ENCODE measurements at places on chromosomes 5 and 9.

DNA sequence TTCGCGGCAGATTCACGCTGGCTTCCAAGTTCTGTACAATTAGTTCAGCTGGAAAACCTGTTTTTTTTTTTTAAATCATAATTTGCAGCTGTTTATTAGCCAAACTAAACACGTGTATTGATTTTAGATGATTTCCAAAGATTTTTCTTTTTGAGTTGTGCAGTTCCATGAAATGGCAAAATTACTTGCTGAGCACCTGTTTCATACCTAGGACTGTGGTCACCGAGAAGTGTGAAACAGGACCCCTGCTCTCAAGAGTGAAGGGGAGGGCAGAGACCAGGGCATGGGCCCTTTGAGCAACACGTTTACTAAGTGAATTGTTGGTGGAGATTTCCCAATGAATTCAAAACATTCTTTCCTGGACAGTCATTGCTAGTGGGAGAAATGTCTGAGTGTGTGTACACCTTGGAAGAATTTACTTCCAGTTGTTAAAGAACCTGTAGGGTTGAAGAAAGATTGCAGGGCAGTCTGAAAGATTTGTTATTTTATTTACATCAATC is 688 bp downstream of the SNX24 start:
- no peak for DNase-seq

GRCh38 chr9:2158111-2158610 is 143.0 kb downstream of the SMARCA2 start:
- DNase-seq: peak; percentile 13

DNA sequence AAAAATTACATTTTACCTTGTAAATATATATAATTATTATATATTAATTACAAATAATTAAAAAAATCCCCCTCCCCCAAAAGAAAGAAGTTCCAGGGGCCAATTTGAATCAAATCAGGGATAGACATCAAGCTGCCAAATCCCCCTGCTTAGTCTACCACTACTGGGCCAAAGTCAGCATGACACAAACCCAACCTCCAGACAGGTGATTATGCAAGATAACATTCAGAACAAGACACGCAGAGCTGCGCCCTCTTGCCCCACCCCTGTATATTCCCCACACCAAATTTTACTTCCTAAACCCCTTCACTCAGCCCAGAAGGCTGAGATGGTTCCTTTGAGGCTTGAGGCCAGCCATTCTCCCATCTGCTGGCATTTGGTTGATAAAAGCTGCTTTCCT is 2059.1 kb upstream of the CDH6 start:
- no peak for DNase-seq

- DNase-seq: no peak
Observed at GRCh38 chr5:83498585-83498984, 27.0 kb downstream of the VCAN start.

DNA sequence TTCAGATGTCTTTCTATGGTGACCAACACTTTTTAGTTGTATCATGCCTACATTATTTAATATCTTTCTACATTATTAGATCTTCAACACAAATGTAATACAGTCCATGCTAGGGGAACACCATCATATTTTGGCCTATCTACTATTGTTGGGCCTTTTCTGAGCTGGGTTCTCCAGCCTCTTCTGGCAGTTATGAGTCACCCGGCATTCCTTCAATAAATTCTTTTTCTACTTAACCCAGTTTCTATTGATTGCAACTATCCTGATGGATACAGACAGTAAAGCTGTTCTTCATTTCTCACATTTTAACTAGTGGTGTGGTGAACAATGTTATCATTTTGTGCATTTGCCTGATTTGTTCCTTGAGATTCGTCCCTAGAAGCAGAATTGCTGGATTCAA is 529.3 kb downstream of the BNC2 start:
- DNase-seq: no peak

DNA sequence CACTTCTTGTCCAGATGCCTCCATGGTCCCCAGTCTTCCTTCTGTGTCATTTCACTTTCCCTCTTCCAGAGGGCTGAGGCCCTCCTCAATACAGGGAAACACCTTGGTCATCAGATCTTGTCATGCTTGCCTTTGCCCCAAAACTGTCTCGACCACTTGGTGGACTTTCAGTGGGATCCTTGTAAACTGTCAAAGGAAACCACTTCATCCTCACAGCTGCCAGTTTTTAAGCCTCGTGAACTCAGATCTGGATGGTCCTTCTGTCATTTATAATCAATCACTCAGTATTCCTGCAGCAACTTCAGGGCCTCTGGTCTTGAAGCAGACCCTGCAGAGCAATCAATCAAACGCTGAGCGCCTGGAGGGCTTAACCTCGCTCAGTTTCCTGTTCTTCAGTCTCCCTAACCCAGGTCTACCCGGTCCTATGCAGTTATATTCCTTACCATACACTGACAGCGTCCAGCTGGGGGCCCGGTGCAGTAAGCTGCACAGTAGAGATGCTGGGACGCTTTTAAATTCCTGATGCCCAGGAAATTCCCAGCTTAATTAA is 74.6 kb downstream of the GOLPH3 start:
- no peak for DNase-seq

DNA sequence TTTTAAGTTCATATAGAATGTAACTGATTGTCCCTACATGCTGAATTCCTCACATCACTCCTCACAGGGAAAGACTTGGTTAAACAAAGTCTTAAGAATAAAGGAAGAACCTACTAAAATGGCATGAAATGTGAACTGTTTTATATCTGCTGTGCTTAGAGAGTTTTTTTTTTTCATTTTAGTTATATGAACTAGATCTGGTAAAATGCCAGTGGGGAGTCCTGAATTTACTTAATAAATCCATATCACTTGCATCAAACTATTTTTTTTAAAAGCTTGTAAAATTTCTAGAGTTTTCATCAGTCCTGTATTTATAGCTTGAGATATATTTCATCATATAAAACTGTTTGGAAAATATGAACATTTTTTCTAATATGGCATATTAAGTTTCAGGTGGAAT is 1528.6 kb downstream of the EFNA5 start:
- DNase-seq: no peak

DNA sequence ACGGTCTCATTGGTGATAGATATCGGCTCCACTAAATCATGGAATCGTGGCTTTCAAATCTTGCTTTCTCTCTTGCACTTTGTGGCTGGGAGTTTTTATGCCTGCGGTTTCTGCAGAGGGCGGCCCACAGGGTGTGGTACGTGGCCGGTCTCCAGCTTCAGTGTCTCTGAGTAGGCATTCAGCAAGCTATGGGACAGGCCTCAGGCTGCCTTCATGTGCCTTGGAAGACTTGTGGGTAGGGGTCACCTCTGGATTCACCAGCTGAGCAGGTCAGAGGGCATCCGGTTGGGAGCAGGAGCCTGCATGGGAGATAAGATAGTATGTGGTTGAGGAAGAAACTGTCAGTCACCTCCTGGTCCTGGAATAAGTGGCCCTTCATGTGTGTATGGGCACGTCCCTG is 47.7 kb downstream of the AMBP start:
- DNase-seq: no peak

DNA sequence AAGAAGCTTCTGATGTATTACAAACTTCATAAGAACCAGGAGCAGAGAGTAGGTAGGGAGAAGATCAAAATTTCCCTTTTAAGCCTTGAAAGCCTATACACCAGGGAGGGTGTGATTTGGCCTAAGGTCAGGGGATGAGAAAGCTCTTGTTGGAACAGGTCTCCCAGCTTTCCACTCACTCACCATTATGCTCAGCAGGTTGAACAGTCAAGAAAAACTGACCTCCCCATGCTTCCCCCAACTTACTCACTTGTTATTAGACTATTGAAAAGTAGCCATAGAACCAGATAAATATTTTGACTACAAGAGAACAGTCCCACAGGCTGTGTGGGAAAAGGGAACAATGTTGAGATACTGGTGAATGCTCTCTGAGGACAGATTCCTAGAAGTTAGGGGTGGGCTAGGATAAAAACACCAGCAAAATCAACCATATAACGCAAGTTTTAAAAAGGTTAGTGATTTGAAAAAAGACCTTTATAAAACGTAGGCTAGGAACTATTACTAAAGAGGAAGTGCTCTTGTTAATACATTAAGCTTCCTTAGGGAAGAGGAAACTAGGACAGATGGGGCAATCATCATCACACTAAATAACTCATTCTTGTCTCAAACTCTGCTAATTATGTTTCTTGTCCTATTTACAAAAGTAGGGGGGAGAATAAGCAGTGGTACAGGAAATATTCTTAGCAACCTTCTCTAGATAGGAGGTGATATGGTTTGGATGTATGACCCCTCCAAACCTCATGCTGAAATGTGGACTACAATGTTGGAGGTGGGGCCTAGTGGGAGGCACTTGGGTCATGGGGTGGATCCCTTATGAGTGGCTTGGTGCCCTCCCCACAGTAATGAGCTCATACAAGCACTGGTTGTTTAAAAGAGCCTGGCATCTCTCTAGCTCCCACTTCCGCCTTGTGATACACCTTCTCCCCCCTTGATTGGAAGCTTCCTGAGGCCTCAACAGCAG is 31.0 kb downstream of the PCDHGC5 start:
- DNase-seq: no peak

DNA sequence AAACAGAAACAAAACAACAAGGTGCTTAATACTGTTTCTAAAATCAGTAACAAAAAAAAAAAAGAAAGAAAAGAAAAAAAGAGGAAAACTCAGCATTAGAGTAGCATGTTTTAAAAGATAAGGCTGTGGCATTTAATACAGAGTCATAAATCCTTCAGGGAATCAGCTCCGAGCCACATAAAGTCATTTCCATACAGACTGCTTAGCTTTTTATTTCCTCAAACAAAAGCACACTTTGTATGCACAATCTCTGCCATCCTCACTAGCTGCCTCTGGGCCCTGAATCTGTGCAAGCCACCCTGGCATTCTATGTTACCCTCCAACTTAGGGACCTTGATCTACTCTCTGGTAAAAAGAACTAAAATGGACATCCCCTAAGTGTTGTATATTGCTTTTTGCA is 87.6 kb downstream of the SEMA6A start:
- no peak for DNase-seq

- DNase-seq: no peak
Observed at GRCh38 chr5:369151-369868, 47.8 kb downstream of the AHRR start.

GRCh38 chr9:109846776-109847175 is 66.8 kb downstream of the PALM2AKAP2 start:
- no peak for DNase-seq

- no peak for DNase-seq
Observed at GRCh38 chr9:125574126-125574877, 132.7 kb downstream of the MAPKAP1 start.

- no peak for DNase-seq
Observed at GRCh38 chr5:74019923-74020322, 393.9 kb downstream of the ARHGEF28 start.

DNA sequence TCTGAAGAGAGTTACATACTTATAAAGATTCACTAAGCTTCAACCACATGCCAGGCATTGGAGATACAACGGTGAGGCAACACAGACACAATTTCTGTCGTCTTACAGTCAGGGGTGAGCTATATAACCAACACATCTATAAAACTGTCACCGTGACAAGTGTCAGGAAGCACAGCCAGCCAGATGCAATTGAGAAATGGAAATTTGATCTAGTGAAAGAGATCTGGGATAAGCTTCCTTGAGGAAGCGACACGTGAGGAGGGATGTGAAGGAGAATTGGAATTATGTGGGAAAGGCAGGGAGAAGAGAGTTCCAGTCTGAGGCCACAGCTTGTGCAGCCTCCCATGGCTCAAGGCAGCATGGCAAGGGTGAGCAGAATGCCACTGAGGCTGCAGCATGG is 50.9 kb upstream of the ZNF354B start:
- no peak for DNase-seq

- DNase-seq: no peak
Observed at GRCh38 chr9:113546566-113546965, 83.0 kb downstream of the RGS3 start.

DNA sequence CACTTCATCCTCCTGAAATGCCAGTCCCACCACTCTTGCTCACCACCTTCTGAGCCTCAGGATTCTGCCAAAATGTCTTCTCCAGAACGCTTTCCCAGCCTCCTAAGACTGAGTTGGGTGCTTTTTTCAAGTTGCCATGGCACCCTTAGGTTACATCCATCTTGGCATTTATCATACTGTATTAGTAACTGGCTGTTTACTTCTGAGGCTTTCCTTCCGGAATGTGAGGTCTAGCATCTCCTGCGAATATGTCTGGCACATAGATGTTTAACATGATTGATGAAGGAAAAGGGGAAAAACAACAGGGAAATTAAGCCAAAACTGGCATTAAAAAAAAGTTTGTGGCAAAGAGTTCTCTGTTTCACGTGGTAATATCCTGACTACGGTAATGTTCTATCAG is 24.9 kb downstream of the RNF130 start:
- no peak for DNase-seq

DNA sequence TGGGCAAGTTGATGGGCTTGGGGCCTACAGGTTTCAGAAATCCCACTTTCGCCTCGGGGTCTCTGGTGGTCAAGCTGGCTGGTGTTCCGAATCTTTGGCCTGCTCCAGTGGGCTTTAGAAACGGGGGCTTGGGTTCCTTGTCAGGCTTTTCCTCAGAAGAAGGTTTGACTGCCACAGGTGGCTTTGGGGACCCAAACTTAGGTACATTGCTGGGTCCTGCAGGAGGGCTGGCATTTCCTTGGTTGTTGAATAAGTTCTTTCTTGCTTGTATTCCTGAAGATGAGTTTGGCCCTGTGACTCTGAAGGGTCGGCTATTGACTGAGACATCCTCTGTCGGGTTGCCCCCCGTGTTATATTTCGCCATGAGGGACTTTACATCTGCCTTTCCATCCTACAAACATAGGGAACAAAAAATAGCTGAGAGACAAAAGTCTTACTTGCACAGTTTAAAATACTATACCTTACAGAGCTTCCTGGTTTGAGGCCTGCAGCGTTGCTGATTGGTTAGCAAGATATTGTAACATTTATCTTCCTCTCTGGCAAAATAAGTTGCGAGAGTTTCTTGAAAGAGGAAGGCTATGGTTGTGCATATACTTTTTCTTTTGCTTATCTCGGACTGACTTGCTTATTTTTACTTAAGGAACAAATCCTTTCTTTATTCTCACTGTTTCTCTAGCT is 16.6 kb downstream of the FYB1 start:
- peak; percentile 33 for DNase-seq

- peak; percentile 35 for DNase-seq
Observed at GRCh38 chr5:108345541-108346171, 36.2 kb downstream of the FBXL17 start.

DNA sequence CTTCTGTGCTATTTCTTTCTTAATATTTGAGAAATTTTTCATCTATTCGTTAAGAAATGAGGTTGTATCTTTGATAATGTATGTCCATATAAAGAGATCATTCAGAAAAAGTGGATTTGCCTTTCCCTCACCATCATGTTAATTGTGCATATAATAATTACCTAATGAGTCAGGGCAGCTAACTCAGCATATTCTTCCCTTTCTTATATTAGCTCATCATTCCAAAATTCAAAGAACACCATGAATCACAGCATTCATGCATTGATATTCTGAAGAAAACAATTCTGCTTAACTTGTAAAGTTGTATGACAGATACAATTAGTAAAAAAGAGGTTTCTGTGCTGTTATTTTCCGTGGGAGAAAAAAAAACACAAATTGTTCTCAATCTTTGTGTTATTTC is 630.6 kb downstream of the TLE1 start:
- no peak for DNase-seq

DNA sequence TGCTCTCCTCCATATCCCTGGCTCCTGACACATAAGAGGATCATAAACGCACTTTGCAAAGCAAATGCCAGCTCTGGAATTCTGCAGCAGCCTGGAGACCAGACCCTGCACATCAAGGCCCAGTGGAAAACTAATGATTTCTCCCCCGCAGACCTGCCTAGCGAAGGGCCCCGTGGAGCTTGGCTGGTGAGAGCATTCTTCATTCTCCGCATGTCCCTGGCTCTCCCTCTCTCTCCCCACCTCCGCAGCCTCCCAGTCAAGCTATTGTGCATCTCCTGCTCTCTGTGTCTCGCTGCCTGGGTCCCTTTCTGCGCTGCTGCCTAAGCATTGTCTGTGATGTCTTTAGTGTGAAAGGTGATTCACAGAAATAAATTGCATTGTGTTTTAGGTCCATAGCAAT is 46.7 kb downstream of the GRIA1 start:
- DNase-seq: no peak

Data from CD8-positive, alpha-beta memory T cell (primary cell).